Endothelial cell (in vitro differentiated cells): ENCODE measurements at places on chromosomes 7 and 10.

- DNase-seq: no peak
- H3K4me3 ChIP-seq: no peak overlapping the region
- no peak overlapping the region for H3K27ac ChIP-seq
- H3K4me1 ChIP-seq: peaks cover 5% of the 10 kb centered on the region
- peaks cover 2% of the 10 kb centered on the region for H3K27me3 ChIP-seq
- H3K36me3 ChIP-seq: peaks cover 16% of the 10 kb centered on the region
Observed at GRCh38 chr10:132322586-132323048, 9.4 kb upstream of the LRRC27 start.

DNA sequence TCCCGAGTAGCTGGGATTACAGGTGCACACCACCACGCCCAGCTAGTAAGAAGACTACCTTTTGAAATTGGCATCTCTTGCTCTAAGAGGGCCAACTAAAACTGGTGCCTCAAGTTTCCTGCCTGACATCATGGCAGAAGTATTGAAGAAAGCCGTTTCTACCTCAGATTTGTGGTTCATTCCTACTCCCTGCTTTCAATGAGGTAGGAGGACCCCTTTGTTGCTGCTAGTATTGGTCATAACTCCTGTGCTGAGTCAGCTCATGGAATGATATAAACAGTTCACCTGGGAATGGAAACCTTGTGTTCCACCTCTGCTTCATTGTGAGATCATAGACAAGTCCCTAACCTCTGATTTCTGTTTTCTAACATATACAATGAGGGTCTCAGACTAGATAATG is 82.8 kb downstream of the CDK6 start:
- no peak for DNase-seq
- H3K36me3 ChIP-seq: no peaks in the 10 kb centered on the region
- no peak overlapping the region for H3K4me3 ChIP-seq
- no peak overlapping the region for H3K27ac ChIP-seq
- H3K4me1 ChIP-seq: peaks cover 24% of the 10 kb centered on the region

DNA sequence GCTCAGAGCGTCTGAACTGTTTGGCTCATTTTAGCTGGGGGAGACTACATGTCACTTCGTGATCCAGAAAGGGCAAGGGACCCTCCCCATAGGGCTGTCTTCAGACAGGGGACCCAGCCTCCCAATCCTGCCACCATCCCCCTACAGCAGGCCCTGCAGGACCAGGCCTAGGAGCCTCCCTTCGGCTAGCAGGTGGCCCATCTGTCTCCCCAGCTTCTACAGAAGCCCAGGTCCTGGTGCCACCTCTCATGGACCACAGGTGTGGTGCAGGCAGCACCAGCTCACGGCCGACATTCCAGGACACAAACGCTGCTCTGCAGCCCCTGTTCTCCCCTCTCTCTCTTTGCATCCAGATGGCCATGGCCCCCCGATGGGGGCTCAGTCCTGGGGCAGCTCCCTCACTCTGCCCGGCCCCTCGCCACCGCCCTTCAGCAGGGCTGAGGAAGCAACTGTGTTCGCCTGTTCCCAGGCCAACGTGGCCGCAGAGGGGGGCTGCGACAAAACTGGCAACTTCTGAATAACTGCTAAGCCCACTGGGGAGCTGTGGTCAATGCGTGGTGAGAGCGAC is 10.3 kb downstream of the TECPR1 start:
- H3K36me3 ChIP-seq: peaks cover 17% of the 10 kb centered on the region
- peaks cover 9% of the 10 kb centered on the region for H3K4me1 ChIP-seq
- H3K4me3 ChIP-seq: no peak overlapping the region
- H3K27me3 ChIP-seq: peaks cover 5% of the 10 kb centered on the region

DNA sequence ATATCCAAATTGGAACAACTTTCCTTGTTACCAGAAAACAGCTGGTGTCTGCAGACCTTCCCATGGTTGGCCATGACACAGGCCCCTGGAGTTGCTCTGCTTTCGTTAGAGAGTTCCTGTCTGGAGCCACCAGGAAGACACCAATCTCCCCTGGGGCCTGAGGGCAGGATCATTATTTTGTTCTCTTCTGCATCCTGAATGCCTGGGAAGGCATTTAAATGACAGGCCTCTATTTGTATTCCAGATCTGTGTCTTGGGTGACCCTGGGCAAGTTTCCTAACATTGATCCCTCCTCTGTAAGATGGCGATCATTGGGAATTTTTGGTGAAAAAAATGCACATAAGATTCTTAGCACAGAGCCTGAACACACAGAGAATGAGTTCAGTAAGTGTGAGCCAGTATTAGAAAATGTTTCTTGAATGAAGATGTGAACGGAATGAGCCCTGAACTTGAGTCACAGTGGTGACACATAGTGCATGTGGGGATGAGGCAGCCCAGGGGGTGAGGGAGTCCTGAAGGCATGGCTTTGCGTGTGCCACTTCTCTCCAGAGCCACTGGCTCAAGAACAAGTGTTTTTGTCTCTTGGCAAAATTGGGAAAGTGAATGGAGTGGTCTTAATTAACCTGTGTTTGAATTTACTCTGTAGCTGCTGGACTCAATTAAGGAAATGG is 28.4 kb downstream of the BMPER start:
- H3K4me1 ChIP-seq: peaks cover 4% of the 10 kb centered on the region
- no peak for DNase-seq
- no peak overlapping the region for H3K4me3 ChIP-seq
- no peaks in the 10 kb centered on the region for H3K36me3 ChIP-seq
- H3K27ac ChIP-seq: no peak overlapping the region
- peaks cover 3% of the 10 kb centered on the region for H3K27me3 ChIP-seq

DNA sequence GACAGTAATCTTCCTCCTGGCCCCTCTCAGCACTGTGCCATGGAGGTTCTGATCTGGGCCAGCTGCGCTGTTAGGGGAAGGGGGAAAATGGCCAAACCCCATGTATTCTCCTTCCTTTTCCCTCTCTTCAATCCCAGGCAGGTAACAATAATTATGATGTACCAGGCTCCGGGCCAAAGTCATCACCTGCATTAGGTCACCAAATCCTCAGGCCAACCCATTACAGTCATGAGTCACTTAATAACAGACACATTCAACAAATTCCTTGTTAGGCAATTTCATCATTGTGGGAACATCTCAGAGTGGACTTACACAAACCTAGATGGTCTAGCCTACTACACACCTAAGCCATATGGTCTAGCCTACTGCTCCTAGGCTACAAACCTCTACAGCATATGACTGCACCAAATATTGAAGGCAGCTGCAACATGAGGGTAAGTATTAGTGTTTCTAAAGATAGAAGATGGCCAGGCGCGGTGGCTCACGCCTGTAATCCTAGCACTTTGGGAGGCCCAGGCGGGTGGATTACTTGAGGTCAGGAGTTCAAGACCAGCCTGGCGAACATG is 2.2 kb upstream of the HSPB1 start:
- peak overlapping the region; percentile 50 for H3K27ac ChIP-seq
- no peak overlapping the region for H3K4me3 ChIP-seq
- DNase-seq: no peak
- H3K36me3 ChIP-seq: peaks cover 5% of the 10 kb centered on the region
- peaks cover 20% of the 10 kb centered on the region for H3K4me1 ChIP-seq
- H3K27me3 ChIP-seq: peaks cover 15% of the 10 kb centered on the region

- no peaks in the 10 kb centered on the region for H3K36me3 ChIP-seq
- no peaks in the 10 kb centered on the region for H3K4me1 ChIP-seq
- no peaks in the 10 kb centered on the region for H3K27me3 ChIP-seq
- no peak for DNase-seq
- H3K4me3 ChIP-seq: no peak overlapping the region
- H3K27ac ChIP-seq: no peak overlapping the region
Observed at GRCh38 chr7:156479596-156479995, 161.0 kb upstream of the RNF32 start.

DNA sequence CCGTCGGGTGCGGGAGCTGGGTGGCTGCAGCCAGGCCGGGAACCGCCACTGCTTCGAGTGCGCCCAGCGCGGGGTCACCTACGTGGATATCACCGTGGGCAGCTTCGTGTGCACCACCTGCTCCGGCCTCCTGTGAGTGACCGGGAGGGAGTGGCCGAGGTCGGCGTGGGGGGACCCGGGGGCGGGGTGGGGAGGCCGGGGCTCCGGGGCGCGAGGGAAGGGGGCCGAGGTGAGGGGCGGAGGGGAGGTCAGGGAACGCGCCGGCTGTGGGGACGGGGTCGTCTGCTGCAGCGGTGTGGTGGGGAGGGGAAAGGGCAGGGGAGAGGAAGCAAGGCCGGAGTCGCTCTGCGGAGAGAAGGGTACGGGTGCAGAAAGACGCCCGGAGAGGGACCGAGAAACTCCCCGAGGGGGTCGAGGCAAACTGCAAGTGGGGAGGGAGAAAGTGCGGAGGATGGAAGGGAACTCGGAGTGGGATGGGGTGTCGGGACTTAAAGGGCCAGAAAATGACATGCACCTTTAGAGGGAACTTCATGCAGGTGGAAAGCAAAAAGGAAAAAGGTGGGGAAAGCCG is 518 bp downstream of the AGFG2 start:
- H3K27me3 ChIP-seq: peaks cover 7% of the 10 kb centered on the region
- no peak for DNase-seq
- peaks cover 6% of the 10 kb centered on the region for H3K36me3 ChIP-seq
- H3K27ac ChIP-seq: no peak overlapping the region
